ENCODE measurements at places on chromosomes 1 and 21.

GRCh38 chr1:2625311-2625710, 7.5 kb downstream of the MMEL1 start:
- no peak for DNase-seq

DNA sequence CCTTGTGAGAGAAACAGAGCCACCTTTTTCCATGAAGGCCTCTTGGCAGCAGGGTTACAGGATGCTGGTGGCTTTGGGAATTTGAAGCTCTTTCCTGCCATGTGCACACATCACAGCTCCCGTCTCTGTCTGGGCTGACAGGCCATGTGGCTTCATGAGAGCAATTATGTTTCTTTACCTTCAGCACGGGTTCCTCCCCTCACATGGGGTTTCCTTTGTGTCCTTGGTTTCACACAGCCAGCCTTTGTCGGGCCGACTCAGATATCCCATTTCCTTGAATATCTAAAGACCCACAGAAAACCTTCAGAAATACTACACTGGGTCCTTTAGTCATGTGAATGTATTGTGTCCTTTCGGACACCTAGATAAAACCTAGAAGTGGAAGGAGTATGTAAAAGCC, 7.1 kb downstream of the CLIC6 start:
- DNase-seq, result no peak

DNA sequence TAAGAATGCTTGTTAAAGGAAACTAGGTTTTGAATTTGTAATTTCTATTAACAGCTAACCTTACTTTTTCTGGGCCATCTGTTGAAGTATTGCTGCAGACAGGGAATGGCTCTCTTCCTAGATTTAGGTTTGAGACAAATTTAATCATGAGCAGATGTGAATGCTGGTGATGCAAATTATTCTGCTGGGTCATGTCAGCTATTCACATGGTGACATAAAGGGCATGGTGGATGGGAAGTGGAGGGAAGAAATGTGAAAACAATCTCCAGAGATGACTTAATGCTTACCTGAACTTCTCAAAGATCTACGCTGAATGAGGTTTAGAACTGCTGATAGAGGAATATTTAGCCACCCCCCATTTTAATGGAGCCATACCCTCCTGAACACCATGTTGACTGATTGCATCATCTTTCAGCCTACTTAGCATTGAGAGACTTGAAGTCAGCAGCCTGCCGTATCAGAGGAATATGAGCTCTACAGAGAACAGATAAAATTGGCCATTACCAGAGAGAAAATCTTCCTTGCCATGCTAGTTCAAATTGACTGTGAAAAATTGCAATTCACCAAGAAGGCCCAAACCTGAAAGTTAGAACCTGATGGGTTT, 138.8 kb downstream of the HHAT start:
- no peak for DNase-seq

DNA sequence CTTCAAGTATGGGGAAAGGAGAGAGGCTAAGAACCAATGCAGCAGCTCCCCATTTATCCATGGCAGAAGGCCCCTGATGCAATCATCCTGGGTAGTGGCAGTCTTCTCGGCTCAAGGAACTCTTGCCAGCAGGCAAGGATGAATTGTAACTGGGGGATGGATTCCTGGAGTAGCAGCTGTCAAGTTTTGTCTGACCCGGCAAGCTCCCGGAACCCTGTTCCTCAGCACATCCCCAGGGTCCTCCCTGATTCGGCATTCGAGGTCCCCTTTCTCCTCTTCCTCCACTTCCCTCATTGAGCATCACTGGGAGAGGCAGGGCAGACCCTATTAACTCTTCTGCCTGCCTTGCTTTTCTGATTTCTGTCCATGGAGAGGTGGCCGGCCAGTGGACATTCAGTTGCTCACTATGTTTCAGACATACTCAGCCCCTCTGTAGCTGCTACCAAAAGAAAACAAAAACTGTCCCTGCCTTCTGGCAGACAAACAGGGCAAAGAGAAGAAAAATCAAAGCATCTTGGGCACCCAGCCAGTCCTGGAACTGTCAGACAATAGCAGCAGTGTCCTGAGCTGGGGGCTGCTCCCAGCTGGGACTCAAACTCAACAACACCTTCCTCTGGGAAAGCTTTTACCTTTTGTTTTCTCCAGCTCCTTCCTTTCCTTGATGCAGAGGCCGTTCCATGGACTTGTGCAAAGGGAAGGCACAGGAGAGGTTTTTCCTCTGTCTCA, 5.6 kb upstream of the PTCH2 start:
- DNase-seq, result no peak

DNA sequence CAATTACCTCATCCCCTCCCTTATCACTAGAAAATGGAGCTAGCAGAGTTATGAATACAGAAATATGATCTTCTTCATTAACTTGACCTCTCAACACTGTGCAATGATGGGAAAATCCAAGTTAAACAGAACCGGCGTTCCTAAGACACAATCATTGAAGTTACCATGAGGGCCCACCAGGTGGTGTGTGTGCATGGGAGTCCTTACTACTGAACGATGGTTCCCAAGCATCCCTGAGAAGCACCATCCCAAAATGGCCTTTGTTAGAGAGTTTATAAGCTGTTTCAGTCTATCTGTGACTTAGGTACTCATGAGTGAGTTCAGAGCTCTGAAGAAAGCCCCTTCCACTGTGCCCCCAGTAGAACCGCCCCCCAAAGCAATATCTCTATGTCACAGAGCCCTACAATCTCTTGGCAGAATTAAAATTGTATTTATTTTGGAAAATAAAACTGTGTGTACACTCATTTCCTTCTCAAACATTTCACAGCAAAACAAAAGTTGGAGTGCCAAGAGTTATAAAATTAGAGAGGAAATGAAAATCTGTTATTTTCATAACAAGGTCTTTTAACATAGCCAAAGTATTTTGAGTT, 56.8 kb downstream of the PLD5 start:
- DNase-seq, result no peak

DNA sequence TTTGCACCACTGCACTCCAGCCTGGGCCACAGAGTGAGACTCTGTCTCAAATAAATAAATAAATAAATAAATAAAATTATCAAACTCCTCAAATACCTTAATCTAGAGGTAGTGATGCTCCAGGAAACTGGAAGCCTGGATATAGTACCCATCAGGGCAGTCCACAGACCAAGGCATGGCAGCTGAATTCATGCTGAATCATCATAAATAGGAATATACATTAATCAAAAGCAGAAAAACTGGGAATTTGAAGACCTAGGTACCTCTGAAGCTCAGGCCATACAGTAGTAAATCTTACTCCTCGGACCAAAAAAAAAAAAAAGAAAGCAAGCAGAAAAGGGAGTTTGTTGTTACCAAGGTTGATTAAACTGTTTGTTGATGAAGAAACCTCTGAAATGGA, 184.2 kb upstream of the CHODL start:
- DNase-seq, result no peak

GRCh38 chr1:200364091-200364759, 45.6 kb downstream of the ZNF281 start:
- no peak for DNase-seq

- DNase-seq, result no peak
These were observed 267.2 kb upstream of the SGIP1 start for GRCh38 chr1:66266756-66267155.

GRCh38 chr21:40208948-40209345, 341.7 kb downstream of the PCP4 start:
- no peak for DNase-seq

DNA sequence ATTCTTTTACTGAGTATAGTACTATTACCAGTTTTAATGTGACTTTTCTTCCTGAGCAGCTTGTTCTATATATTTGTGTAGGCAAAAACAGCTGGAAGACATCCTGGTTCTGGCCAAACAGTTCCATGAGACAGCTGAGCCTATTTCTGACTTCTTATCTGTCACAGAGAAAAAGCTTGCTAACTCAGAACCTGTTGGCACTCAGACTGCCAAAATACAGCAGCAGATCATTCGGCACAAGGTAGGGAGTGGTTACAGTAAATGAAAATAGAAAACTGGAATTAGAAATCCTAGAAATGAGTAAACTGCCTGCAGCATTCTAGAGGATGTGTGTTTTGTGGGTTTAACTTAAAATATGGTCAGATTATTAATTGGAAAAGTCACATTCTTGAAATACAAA, 64.1 kb upstream of the BMP8A start:
- no peak for DNase-seq

GRCh38 chr1:27356619-27357280, 10.0 kb downstream of the MAP3K6 start:
- DNase-seq, result peak; percentile 67

GRCh38 chr21:34201481-34201858, 128.1 kb downstream of the MRPS6 start:
- no peak for DNase-seq

- DNase-seq, result no peak
These were observed 15.2 kb downstream of the GADD45A start for GRCh38 chr1:67700220-67700619.

DNA sequence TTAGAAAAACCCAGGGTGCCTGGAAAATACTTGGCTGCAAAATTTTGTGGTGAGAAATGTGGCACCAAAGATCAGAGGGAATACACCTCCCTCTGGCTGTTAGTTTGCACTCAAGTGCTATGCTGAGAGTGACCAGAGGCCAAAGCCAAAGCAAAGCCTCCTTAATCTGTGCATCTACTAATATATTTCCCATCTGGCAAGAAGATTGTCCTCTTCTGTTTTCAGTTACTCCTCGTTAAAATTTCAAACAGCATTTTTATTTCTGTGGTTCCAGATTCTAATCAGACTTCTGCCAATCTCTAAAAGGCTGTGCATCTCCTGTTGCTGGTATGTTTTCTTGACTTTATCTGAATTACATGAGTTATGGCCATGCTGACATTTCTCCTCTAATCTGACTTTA, 327.4 kb downstream of the TBX15 start:
- DNase-seq, result no peak

GRCh38 chr1:211333906-211334305, 7.3 kb downstream of the TRAF5 start:
- DNase-seq, result no peak

DNA sequence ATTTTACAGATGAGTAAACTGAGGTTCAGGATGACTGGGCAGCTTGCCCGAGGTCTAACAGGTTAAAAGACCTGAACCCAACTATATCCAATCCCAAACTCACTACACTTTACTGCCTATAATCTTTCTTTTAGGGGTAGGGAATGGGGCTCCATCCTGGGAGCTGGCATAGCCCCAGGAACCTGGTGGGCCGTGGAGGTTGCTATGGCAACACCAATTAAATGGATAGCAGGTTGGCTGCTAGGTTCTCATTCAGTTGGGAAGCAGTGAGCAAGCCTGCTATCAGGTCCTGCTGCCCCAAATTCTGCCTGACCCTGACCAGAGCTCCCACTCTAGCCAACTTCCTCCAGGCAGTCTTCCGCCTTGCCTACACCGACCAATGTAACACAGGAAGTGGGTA, 40.9 kb downstream of the LRP8 start:
- no peak for DNase-seq

- DNase-seq, result no peak
These were observed 146.2 kb upstream of the IRF2BP2 start for GRCh38 chr1:234756066-234756774.

DNA sequence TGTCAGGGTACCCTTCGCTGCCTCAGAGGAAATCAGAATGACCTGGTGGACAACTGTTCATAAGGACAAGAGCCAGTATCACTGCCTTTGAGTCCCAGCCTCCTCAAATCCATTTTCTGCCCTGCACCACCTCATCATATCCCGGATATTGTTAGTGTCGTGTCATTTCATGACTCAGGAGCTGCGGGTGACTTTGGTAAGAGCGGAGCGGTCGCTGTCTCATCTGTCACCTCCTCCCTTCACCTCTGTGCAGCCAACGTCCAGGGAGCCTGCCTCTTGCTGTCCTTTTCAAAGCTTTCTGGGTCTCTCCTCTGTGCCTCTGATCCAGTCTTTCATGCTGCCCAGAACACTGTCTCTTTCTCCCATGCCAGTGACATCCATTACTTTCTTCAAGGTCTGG, 7.0 kb upstream of the C1orf198 start:
- DNase-seq, result no peak

GRCh38 chr1:86068271-86068721, 88.3 kb downstream of the COL24A1 start:
- no peak for DNase-seq

GRCh38 chr1:152251391-152251790, 27.4 kb upstream of the HRNR start:
- DNase-seq, result no peak

- no peak for DNase-seq
These were observed 1.1 kb upstream of the GTF2B start for GRCh38 chr1:88892357-88892877.

- DNase-seq, result peak; percentile 59
These were observed 13.3 kb upstream of the RAB42 start for GRCh38 chr1:28578696-28579218.

DNA sequence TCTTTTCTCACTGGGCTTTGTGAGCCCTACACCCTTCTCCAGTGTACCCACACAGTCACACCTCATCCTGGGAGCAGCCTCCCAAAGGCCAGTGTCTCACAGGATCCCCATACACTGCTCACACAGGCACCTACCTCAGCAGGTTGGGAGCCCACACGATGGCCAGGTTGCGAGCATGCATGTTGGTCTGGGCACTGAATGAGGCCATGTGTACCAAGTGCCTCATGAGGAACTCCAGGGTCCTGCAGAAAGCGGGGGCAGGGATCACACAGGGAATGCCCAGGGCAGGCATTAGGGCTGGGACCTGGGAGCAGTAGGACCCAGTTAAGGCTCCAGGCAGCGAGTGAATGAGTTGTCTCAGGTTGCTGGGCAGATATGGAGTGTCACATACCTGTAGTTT, 8.5 kb upstream of the USF1 start:
- DNase-seq, result no peak

GRCh38 chr1:63663301-63663700, 70.1 kb downstream of the PGM1 start:
- no peak for DNase-seq

GRCh38 chr1:182389619-182390047, 2.0 kb downstream of the GLUL start:
- no peak for DNase-seq

GRCh38 chr1:55928576-55928975, 650.8 kb downstream of the PLPP3 start:
- no peak for DNase-seq

- peak; percentile 88 for DNase-seq
These were observed 11.5 kb downstream of the MCL1 start for GRCh38 chr1:150567717-150568593.

- no peak for DNase-seq
These were observed 11.4 kb downstream of the HP1BP3 start for GRCh38 chr1:20775700-20776099.

- no peak for DNase-seq
These were observed 4.3 kb downstream of the ZNF326 start for GRCh38 chr1:89999208-89999607.

- no peak for DNase-seq
These were observed 23.0 kb upstream of the HSPA13 start for GRCh38 chr21:14405962-14406361.

DNA sequence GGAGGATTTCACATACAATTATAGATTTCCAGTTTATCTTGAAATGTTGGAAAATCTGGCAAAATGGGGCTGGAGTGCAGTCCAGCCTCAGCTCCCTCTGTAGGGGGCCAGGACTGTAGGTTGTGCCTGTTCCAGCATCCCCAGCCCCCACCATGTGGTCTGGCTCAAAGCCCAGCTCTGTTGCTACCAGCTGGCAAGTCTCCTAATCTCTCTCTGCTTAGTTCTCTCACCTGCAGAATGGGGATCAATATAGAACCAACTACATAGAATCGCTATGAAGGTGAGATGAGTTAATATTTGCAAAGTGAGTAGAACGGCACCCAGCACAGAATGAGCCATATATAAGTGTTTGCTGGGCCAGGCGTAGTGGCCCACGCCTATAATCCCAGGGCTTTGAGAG, 50.0 kb upstream of the TARDBP start:
- no peak for DNase-seq

Measured in activated CD8-positive, alpha-beta memory T cell treated with anti-CD3 and anti-CD28 coated beads for 24 hours (primary cell).